ENCODE measurements at places on chromosomes 13 and 19. TPM values are rescaled to one million over a fixed set of nuclear protein-coding genes. Genes with fewer than 3 reads are reported as not detected.
A peak's percentile ranks its signal among the peaks of the same experiment; 100 is the strongest.

VAV1 gene
- 64.2 TPM for polyA plus RNA-seq

FPR1 gene
- polyA plus RNA-seq, result 991 TPM

CNFN gene
- 6.4 TPM for polyA plus RNA-seq

KLF1 gene
- polyA plus RNA-seq, result 0.46 TPM

PLEKHF1 gene
- polyA plus RNA-seq, result 0.11 TPM

ZNF709 gene
- polyA plus RNA-seq, result 0.19 TPM

NLRP7 gene
- not detected for polyA plus RNA-seq

GJB2 gene
- polyA plus RNA-seq, result not detected

DNA sequence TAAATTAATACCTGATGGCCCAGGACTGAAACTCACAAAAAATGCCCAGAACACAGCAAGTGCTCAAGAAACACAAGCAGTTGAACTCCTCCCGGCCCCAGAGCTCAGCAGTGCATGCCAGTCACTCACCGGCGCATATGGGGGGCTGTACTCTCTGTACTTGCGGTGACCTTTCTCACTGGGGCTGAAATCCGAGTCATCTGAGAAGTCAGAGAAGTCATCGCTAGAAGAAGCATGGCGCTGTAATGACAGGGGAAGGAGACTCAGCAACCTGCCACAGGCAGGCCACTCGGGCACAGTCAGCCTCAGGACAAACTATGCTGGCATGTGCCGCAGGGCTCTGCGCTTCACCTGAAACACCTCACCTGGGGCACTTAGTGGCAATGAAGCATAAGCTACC lies 19.7 kb downstream of the ZC3H4 start:
- DNase-seq, result no peak

GRCh38 chr13:72757792-72758535 lies 23.7 kb downstream of the DIS3 start:
- DNase-seq, result no peak

DNA sequence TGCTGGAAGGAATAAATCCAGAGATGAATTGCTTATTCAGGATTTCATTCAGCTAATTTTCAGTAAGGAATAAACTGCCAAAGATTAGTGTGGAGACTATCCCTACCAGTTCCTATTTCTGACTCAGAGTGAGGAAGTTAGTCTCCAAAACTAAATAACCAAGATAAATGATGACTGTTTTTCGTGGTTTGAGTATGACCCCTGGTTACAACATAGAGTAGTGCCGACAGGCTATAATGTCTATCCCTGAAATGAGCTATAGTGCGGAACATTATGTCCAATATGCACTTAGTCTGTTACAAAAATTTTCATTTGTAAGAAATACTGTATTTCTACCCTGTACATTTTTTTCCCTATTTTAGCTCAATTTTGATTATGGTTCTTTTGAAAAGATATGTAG lies 51.4 kb downstream of the NBEA start:
- DNase-seq, result no peak

- peak; percentile 80 for DNase-seq
These were observed 9.9 kb downstream of the LMTK3 start for GRCh38 chr19:48501494-48502349.

- no peak for DNase-seq
These were observed at the start of gene MTUS2 for GRCh38 chr13:28820099-28821051. MTUS2 (plus strand) TSS chr13:28820339.

DNA sequence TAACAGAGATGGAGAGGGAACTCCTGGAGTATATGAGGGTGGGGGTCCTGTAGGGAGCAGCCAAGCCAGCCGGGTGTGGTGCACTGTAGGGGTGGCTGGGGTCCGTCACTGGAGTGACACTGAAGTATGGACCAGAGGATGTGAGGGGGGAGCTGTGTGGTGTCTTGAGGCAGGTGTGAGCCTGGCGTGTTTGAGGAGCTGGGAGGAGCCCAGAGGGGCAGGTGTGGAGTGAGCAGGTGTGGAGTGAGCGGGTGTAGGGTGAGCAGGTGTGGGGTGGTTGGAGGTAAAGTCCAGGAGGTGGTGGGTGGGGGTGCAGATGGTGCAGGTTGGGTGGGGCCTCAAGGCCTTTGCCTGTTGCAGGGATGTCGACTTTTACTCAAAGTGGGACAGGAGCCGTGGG lies 5.9 kb downstream of the B3GNT8 start:
- DNase-seq, result no peak

GRCh38 chr19:56934438-56935090 lies 94.0 kb upstream of the PEG3 start:
- DNase-seq, result no peak

- DNase-seq, result no peak
These were observed 84.0 kb downstream of the GPC5 start for GRCh38 chr13:91482427-91482826.

DNA sequence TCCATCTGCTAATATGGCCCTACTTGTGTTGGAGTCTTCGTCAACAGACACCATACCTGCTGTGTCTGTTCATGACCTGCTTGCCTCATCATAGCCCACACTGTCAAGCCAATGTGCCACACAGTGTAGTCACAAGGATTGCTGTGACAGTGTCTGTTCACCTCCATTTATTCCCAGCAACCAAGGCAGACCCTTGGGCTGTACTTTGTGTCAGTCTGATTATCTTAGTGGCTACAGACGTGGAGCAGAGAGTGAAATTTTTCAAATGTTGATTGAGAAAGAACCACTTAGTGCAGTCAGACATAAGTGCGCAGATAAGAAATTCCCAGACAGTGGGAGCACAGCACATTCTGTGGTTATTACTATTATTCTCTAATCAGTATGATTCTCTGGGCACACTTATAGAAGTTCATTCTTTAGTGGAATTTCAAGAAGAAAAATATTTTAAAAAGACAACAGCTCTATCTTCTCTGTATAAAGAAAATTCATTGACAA lies 184.6 kb downstream of the GPC6 start:
- no peak for DNase-seq

- no peak for DNase-seq
These were observed 93.8 kb upstream of the DOCK9 start for GRCh38 chr13:99071666-99072065.

GRCh38 chr13:47004027-47004426 lies 107.2 kb upstream of the HTR2A start:
- no peak for DNase-seq

- DNase-seq, result no peak
These were observed 70.3 kb downstream of the DHRS12 start for GRCh38 chr13:51733374-51734298.

DNA sequence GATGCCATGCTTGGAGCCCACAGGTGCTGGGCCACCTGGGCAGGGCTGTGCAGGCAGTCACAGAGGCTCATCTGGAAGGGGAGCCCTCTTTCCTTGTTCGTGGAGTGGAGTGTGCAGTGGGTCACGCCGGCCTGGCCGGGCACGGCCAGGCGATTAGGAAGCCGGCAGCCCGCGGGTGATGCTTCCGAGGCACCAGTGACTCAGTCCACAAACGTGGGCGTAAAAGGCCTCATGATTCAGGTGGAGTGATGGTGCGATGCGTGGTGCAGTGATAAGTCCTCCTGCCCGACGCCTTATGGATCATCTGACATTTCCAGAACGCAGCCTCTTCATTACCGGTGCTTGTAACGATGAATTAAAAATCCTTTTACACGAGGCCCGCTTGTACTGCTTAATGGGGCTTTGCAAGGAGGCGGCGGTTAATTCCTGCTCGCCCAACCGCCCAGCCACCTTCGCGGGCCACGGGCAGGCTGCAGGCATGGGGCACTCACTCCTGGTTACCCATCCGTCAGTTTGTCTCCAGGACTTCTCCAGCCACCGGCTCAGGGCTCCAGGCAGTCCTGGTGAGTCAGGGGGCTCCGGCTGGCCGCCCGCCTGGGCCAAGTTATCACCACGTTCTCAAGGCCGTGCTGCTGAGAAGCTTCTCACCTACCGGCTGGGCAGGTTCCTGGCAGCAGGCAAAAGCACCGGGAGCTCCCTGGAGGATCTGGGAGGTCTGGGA lies 172.4 kb downstream of the KDM4B start:
- DNase-seq, result no peak

DNA sequence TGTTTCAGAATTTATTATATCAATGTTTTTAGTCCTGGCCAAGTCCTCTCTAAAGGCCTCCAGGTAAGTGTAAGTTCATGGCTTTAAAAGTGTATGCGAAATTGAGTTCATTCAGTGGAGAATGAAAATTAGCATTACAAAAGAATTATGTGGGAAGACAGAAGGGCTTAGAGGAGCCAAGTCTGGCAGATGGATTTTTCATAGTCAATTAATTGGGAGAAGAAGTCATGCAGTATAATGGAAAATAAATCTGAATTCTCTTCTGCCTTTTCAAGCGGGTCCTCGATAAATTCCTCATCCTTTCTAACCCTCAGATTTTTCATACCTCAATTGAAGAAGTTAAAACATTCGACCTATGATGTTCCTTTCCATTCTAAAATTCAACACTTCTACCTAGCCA lies 394.2 kb downstream of the ITGBL1 start:
- no peak for DNase-seq

GRCh38 chr19:4866595-4867424 lies 657 bp downstream of the PLIN3 start:
- peak; percentile 47 for DNase-seq

DNA sequence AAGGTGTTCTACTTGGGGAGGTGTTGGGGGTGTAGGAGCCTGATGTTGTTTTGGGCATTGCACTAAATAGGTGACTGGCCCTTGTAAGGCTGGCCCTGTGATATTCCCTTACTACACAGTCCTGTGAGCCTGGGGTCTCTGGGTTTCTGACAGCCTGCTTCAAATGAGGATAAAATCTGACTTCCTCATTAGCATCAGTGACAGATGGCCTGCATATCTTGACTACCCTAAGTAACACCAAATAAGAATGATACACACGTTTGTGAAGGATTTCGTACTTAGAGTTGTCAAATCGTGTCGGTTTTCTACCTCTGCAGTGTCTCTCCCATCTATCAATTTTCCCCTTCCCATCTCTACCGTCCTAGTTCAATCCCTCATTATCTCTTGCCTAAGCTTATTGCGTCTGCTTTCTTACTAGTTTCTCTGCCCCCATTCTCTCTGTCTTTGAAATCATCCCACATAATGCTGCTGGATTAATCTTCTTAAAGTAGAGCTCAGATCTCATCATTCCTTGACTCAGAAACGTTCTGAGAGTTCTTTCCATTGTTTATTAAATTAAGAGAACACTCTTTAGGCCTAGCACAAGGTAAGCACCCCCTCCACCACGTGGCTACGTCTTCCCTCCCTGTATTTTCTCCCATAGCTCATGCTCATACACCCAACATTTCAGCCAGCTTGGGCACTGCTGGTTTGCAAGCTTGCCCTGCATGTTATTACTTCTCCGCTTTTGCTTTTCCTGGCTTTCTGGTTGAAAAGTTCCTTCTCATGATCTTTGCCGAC lies 26.2 kb upstream of the CNMD start:
- DNase-seq, result no peak

GRCh38 chr13:25394402-25395060 lies 22.8 kb downstream of the ATP8A2 start:
- no peak for DNase-seq

DNA sequence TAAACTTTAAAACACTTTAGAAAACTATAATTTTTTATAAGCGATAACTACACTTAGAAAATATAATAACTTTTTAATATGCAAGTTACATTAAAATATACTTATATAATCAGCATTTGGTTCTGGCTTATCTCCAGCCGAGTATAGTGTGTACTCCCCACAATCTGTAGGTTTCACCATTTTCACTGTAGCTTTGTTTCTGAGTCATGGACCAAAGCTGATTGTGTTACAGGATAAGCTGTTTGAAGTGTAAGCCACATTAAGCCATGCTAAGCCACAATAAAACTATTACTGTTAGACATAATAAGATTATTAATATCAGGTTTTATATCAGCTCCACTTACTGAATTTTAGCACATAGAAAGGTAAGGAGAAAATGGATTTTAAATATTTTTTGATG lies 43.8 kb downstream of the CCDC122 start:
- DNase-seq, result no peak

- DNase-seq, result peak; percentile 8
These were observed 212.7 kb upstream of the MIR17HG start for GRCh38 chr13:91134803-91135184.

GRCh38 chr19:13133241-13133870 lies 15.3 kb downstream of the NACC1 start:
- DNase-seq, result no peak

GRCh38 chr13:29654843-29655547 lies 59.5 kb upstream of the SLC7A1 start:
- no peak for DNase-seq
